Effector memory CD8-positive, alpha-beta T cell (primary cell): ENCODE measurements at places on chromosomes 11 and 22.

GRCh38 chr11:9573775-9574621 lies 528 bp downstream of the WEE1 start:
- no peak for DNase-seq

DNA sequence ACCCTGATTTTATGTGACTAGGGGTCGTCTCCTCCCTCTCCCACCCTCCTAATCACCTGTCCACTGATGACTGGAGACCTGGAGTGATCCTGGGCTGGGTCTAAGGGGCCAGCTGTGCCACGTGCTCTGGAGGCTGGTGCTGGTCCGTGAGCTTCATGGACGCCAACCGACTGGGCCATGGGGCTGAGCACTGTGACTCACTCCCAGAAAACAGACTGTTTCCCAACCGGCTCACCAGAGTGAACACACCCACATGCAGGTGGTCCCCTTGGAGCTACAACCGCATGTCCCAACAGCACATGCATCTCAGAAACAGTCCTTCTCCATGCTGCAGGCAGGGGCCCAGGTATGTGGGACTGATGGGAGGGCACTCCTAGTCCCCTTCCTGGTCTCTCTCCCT lies 14.0 kb upstream of the LMO1 start:
- DNase-seq = no peak

DNA sequence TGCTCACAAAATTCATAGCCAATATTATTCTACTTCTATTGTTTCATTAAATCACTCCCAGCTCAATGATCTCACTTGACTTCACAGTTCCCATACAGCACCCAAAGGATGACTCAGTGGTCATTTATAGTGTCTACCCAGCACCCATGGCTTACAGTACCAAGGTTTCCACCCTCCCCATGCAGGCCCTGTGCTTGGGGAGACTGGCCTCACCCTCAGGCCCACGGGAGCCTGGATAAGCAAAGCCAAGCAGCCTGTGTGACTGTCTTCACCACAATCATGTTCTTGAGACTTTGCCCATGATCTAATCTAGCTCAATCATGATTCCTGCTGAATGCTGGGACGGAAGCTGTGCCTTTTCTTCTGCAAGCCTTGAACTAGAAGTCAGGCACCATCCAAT lies 97.6 kb downstream of the SLC36A4 start:
- no peak for DNase-seq

GRCh38 chr11:97110376-97110775 lies 720.6 kb downstream of the JRKL start:
- no peak for DNase-seq

DNA sequence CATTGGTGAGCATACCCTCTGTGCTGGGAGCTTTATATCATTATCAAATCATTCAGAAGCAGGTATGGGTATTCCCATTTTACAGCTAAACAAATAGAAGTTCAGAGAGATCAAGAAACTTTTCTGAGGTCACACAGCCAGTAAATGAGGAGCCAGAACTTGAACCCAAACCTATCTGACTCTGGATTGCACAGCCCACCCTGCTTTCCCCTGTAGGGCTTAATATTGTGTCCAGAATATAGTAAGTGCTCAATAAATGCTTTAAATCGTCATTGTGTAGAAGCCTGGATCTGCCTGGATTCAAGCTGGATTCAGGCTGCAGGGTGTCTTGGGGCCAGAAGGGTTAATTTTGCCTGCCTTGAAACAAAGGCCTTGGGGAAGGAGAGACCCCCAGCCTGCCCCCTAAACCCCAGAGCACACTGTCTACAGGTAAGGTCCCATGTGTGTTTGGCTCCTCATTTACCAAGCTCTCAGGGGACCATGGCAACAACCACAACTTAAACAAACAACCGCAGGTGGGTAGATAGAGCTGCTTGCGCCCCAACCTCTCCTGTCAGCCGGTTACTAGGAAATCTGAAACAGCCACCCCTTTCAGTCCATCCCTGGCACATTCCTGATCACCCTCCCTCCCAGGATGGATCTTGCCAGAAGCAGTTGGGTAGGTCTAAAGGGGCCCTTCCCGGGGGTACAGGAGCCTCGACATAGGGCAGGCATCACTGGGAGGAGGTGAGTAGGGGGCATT lies 3.0 kb upstream of the SEC14L3 start:
- DNase-seq = peak; percentile 15

DNA sequence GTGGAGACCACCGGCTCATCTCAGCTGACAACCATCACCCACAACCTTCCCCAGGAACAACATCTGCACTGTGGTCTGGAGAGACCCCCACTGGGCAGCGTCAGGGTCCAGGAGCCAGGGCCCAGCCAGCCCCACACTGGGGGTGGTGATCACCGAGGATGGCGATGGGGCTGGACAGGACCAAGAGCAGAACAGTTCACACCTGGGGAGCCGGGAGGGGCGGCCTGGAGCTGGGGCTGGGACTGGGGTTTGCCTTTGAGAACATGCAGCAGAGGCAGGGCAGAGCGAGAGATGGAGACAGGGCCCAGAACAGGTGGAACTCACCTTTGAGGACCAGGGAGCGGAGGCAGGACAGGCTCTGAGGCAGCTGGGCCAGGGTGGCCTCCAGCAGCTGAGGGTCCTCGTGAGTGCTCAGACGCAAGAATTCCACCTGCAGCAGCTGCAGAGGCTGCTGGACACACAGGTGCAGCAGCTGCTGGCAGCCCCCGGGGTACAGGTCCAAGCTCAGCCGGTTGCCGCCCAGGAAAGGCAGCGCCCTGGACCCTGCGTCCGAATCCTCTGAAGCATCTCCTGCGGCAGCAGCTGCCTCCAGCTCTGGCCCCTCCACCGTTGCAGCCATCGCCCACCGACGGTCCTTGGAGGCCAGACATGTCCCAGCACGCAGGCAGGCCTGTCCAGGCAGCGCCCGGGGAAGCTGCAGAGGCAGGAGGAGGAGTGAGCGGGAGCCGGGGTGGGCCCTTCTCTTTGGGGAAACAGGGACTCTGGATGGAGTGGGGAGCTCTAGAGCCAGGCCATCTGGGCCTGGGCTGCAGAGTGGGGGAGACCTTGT lies 1.0 kb downstream of the PIDD1 start:
- no peak for DNase-seq

DNA sequence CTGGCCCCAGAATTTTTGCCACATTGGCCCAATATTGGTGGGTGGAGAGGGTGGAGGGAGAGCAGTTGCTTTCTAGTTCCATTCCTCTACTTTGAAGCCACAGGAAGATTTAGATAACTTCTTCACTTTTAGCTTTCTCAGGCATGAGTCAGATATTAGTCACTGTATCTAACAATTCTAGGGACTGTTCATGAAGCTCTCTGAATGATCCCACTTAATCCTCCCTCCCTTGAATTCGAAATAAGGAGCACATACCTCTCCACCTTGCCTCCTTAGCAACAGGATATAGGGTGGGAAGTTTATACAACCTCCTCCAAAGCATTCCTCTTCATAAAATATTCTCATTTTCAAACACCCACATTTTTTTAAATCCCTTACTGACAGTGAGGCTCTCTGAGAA lies 13.5 kb downstream of the FSHB start:
- DNase-seq = no peak

DNA sequence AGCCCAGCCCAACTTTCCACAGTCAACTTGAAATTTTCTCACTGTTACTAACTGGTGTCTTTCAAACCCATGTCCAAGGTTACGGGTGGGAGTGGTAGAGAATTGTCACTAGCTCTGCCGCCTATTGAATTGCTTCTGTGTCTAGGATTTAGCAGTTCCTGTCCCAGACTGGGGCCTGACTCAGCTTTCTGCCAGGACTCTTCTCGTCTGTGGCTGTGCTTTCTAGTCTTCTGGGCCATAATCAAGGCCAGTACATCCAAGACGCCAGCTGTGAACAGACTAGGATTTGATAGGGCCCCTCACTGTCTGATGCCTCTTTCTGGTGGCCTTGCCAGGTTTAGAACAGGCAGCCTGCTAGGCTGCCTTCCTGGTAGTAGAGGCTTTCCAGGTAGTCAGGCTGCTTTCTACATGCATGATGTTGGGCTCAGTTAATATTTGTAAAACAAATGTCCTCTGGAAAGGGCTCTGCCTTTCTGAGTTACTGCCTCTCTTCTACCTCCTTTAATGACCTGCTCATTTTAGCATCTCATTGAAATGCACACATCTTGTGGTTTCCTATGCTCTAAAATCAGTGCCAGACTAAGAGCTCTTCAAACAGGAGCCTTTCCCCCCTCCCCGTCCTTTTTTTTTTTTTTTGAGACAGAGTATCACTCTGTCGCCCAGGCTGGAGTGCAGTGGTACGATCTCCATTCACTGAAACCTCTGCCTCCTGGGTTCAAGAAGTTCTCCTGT lies 13.1 kb upstream of the HIKESHI start:
- no peak for DNase-seq
